Stimulated activated CD8-positive, alpha-beta memory T cell treated with anti-CD3 and anti-CD28 coated beads, Interleukin-4, amount 100 ng/mL, for 4 hours (primary cell): ENCODE measurements at places on chromosomes 1 and 21.
A peak's percentile ranks its signal among the peaks of the same experiment; 100 is the strongest.

GRCh38 chr21:36075171-36075570, 5.3 kb downstream of the CBR1 start:
- DNase-seq: no peak

GRCh38 chr1:50416150-50416527, 7.1 kb downstream of the DMRTA2 start:
- DNase-seq: no peak

- no peak for DNase-seq
Observed at GRCh38 chr1:213685992-213686582, 301.7 kb upstream of the PROX1 start.

- peak; percentile 38 for DNase-seq
Observed at GRCh38 chr1:20485527-20486456, at the start of gene CAMK2N1. Gene CAMK2N1, minus strand, starts transcription at chr1:20486210. Its CDS starts 831 bp downstream, at chr1:20485379.

DNA sequence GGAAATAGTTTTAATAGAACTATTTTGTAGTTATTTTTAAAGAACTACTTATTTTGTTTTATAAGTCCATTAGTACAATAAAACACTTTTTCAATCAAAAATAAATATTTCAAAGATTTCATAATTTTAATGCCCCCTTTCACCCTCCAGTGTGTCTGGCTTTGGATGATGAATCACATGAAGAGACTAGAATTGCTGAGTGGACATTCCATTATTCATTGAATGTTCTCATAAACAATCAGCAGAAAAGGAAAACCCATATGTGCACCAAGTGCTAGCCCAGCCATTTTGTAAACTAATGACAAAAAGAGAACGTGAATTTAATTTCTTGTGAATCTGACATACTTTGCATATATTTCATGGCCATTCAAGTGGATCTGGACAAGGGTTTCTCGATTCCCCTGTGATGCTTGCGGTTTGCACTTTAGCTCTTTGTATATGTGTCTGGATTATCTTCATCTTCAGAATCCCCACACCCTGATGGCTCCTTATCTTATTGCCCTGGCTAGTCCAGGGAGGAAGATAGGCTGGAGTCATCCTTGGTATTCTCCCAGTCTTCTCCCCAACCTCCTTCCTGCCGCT, 20.7 kb upstream of the CHIA start:
- DNase-seq: no peak

- DNase-seq: no peak
Observed at GRCh38 chr1:236143104-236143948, 987 bp downstream of the GPR137B start.

DNA sequence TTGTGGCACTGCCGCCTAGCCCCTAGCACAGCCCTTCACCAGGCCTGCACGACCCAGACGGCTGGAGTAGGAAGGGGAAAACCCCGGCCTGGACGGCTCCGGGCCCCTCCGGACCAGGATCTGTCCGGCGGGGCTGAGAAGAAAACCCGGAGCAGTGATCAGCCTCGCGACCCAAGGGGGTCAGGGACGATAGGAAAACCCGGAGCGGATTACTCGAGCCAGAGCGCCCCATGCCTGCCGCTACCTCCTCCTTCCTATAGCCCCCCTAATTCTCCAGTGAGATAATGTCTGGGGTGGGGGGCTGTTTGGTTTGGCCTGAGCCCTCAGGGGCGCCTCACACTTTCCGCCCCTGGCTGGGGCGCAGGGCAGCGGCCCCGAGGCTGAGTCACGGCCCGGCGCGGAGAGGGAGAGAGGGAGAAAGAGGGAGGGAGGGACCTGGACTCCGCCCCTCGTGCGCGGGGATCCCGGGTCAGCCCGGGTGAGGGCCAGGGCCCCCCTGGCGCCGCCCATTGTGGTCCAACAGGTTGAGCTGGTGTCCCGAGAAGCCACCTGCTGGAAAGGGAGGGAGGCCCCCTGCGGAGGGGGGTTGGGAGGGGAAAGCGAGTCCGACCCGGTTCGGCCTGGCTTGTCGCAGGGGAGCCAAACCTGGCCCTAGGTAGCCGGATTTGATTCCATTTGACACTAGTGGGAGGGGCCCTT, 1.7 kb upstream of the ZBTB7B start:
- DNase-seq: peak; percentile 58

DNA sequence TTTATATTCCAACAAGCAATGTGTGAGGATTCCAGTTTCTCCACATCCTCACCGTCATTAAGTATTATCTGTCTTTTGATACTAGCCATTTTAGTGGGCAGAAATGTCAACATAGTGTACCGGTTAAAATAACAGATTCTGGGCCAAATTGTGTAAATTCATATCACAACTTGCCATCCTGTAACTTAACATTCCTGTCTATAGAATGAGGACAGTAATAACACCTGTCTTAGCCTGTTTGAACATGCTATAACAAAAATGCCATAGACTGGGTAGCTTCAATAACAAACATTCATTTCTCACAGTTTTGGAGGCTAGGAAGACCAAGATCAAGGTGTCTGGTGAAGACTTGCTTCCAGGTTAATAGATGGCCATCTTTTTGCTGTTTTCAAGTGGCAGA, 491.1 kb downstream of the PTBP2 start:
- DNase-seq: no peak

- no peak for DNase-seq
Observed at GRCh38 chr1:16979475-16980327, 719 bp downstream of the MFAP2 start.

DNA sequence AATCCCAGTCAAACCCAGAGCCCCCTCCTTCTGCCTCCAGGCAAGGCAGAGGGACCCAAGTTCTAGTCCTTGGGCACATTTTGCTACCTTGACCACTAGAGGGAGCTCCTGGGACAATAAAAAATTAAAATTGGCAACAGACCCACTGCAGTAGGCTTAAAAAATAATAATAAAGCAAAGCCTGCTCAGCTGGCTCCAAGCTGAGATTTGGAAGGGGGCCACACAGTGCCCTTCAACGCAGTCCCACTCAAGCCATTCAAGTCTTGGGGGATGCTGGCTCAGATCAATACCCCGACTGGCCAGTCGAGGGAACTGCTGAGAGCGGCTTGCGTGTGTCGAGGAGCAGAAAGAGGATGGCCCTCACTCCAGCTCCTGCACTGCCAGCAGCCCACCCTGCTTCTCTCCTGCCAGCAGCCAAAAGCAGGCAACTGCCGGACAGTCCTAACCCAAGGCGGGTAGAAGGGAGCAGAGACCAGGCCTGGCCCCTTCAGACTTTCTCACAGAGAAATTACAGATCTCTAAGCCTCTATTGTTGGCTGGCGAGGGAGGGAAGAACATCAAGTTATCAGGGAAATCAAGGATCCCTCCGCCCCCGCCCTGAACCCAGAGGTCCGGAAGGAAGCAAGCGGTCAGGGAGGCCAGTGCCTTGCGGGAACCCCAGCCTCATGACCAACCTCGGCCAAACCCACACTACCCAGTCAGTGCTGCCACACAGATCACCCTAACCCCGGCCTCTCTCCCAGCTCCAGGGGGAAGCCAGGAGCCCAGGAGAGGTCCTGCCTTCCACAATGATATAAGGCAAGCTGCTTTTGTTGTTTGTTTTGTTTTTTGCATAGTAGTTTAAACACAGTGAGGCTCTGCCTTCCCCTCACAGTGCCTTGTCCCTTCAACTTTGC, 4.9 kb upstream of the ALDH4A1 start:
- peak; percentile 17 for DNase-seq

GRCh38 chr21:36968414-36968813, 1.9 kb upstream of the HLCS start:
- no peak for DNase-seq

DNA sequence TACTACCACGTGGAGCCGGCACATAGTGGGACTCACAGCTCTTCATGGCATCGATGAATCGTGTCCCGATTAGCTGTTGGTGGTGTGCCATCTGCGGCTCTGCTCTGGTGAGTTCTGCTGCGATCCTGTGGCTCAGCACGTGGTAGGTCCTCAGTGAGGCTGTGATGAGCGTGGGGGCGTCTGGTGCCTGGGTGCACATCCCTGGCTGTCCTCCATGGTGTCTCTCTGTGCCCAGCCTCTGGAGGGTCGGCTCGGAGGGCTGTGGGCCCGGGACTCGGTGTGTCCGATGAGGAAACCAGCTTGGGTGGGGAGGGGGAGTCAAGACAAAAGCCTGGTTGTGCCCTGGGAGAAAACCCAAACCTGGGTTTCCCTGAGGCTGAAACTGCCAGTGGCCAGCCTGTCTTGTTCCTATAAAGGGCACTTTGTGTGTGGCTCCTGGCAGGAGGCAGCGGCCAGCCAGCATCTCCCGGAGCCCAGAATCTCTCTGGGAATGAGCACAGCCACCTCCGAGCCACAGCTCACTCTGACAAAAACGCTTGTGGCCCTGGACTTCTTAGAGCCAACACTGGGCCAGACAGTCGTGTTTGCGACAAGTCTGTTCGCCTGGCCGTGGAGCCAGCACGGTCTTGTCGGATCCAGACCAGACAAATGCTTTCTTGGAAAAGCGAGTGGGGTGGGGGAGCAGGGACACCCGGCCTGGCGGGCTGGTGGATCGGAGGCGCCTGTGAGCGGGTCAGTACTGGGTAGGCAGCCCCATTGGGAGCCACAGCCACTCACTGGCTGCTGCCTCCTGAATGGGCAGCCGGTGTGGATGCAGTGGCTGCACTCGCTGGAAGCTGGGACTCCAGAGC, 31.8 kb downstream of the SPSB1 start:
- no peak for DNase-seq

GRCh38 chr1:83512373-83513193, 486.3 kb downstream of the TTLL7 start:
- DNase-seq: no peak

GRCh38 chr1:212944229-212944901, 6.0 kb upstream of the VASH2 start:
- no peak for DNase-seq
